Mesenchymal stem cell (in vitro differentiated cells and primary cell): ENCODE measurements at places on chromosomes 6 and 20.
A peak's percentile ranks its signal among the peaks of the same experiment; 100 is the strongest.

- no peak for DNase-seq
Measured at GRCh38 chr20:53911301-53911700, 159.1 kb downstream of the BCAS1 start.

DNA sequence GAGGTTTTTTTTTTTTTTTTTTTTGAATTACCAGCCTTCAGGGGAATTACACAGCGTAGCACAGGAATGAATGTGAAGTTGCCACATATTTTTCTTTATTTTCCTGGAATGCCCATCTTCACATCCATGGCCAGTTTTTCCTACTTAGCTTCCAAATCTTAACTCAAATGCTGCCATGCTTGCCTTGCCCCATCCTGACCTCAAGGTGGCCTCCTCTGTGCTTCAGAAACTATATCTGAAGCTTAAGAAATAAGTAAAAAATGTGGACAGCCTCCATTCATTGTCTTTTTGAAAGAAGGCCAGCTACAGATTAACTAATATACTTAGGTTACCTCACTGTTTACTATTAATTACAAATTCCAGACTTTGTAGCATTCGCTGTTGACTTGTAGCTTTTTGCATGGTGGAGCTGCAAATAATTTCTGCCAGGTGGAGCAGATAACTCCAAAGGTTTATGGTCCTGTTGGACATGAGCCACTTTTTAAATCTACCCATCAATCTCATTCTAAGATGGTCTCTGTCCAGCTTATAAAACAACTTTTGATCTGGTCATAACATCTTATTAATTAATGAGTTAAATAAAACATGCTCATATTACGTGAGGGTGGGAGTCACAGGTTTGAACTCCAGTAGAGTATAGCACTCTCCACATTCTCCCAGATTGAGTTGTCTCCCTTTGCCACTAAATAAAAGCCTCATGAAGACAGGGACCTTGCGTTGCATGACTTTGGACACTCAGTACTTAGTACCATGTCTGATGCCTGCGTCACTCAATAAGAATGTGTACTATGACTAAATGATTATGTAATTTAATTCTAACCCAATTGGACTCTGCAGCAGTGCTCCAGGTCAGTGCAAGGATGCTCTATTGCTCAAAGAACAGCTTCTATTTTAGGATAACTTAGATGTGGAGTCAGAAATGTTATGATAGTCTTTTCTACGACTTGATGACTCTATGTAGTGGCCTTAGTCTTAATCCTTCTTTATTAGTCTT, 678.6 kb upstream of the CITED2 start:
- DNase-seq, result peak; percentile 52

DNA sequence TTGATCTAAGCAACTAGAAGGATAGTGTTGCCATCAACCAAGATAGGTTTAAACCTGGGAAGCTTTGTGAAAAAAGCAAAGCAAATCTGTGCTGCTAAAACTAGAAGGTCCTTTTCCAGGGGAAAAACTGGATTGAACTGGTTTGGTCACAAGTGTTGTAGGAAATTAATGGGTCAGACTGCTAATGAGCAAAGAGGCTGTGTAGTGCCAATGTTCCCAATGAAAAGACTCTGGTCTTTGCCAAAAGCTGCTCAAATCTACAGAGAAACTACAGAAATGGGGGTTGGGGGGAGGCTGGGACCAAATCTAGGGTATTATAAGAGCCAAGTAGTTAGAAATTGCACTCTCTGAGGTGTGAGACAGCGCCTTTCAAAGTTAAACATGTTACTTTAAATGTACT, 85.0 kb downstream of the PLCG1 start:
- DNase-seq, result no peak

- peak; percentile 80 for DNase-seq
Measured at GRCh38 chr6:8047541-8048292, 16.5 kb downstream of the BLOC1S5 start.

- DNase-seq, result peak; percentile 72
Measured at GRCh38 chr6:54681987-54682386, 164.6 kb upstream of the FAM83B start.

GRCh38 chr6:168686831-168687730, 246.1 kb downstream of the SMOC2 start:
- no peak for DNase-seq

DNA sequence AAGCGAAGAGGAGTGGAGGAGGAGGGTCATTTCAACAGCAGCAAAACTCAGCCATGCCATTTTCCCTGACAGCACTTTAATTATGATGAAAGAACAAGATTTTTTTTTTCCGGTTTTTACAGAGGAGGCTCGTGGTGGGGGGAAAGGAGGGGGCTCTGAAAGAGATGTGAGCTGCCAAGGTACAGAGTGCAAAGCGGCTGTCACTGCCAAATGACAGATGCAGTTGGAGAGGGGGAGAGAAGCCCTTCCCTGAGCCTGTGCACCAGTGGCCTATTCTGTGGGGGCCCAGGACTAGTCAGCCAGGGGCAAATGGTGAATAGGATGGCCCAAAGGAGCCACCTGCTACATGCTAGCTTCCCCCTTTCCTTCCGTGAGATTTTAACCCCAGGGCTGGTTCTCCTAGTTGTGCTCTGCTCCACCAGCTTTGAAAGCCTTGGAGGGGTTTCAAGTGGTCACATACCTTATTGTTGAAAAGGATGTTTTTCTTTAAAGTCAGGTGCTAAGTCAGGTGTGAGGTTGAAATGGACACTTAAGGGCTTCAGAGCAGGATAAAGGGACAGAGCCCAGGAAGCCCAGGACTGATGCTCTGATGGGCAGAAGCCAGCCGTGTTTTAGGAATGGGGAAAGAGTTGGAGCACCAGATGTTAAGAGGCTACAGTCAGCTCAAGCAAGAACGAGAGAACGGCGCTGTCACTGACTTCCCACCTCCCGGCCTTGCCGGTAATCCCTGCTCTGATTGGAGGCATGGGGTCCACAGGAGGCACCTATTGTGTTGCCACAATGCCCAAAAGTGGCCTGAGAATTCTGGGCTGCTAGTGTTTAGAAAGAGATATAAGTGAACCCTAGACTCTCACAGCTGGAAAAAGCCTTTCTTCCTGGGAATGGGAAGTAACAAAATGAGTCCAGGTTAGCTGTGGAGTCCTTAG, 24.8 kb downstream of the GNAS start:
- no peak for DNase-seq

GRCh38 chr20:34675993-34676641, 775 bp downstream of the PIGU start:
- no peak for DNase-seq
